Stimulated activated CD8-positive, alpha-beta memory T cell treated with anti-CD3 and anti-CD28 coated beads, Interleukin-7, amount 100 ng/mL, for 1 hour (primary cell): ENCODE measurements at places on chromosomes 11 and 22.

GRCh38 chr11:11178671-11179638, 174.1 kb downstream of the CSNK2A3 start:
- DNase-seq, result no peak

DNA sequence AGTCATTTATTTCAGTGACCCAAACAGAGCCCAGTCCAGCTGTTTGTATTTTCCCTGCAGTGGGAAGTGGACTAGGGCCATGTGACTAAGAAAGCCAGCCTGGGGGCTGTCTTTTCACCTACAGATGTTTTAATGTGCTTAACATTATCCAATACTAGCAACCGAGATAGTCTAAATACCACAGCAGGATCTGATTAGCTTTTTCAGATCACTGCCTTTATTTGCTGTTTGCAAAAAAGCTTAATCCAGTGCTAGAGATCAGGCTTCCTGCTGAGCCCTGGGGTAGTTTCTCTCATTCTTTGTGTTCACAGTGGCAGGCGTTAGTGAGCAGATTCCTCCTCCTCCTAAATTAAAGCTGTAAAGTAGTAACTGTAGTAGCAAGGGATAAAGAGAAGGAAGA, 35.0 kb downstream of the ZC3H12C start:
- no peak for DNase-seq

DNA sequence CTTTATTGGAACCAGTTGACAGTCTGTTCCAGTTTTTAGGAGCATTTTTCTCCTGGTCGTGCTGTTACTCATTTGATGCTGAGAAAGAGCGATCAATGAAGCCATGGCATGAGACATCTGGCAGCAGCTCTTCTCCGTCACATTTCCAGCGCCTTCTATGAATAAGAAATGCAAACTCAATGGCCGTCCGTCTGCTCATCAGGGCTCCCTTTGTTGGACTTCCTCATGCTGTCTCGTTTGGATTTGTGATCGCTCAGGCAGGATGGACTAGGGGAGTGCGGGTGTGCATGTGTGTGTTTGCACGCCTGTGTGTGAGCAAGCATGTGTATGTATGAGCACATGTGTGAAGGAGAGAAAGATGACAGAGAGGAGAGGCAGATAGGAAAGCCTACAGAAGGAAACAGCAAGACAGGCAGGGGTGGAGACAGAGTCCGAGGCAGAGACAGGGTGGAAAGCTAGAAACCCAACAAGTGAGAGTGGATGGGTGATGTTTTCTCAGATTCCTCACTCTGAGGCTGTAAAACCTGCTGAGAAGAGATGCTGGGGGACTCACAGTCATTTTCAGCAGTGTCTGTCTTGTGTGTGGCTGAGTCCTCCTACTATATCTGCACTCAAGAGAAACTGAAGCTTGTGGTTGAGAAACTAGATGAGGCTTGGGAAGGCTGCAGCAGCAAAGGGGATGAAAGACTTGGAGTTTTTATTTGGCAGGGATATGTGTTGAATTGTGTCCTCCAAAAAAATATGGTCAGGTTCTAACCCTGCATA, 56.0 kb upstream of the CLMP start:
- no peak for DNase-seq

DNA sequence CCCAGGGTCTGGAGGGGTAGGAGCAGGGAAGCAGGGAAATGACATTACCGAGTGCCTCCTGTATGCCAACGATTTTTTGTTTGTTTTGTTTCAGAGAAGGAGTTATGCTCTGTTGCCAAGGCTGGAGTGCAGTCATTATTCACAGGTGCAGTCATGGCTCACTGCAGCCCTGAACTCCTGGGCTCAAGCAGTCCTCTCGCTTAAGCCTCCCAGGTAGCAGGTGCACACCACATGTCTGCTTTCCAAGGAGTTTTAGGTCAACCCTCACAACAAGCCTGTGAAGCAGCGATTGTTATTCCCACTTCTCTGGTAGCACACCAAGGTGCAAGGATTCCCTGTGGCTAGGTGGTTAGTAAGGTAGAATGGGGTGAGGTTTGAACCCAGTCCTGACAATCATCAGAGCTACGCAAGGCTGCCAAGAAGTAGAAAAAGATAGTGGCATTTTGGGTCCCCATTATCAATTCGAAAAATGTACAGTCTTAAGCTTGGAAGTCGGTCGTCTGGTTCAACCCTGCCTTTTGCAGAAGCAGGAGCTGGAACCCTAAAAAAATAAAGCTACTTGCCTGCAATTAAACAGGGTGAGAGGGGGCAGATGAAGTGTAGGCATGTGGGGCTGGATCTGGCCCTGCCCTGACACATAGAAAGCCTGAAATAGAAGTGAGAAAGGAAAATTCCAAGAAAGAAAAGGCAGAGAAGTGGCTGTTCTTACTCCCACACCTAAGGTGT, 9.1 kb downstream of the UCP3 start:
- no peak for DNase-seq

GRCh38 chr22:50169774-50170341, 673 bp upstream of the PANX2 start:
- DNase-seq, result no peak

DNA sequence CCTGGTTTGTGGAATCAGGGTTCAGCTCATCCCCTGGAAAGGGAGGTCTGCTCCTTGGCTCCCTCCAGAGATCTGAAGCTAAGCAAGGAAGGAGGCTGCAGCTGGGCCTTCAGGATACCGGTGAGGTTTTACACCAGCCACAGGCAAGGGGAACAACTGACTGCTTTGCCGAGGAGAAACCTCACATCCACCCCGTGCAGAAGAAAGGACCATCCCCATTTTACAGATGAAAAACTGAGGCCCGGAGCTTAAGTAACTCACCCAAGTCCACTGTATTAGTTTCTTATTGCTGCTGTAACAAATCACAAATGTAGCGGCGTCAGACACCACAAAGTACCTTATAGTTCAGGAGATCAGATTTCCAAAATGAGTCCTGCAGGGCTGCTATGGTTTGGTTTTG, 173.7 kb downstream of the MN1 start:
- DNase-seq, result no peak

- DNase-seq, result no peak
Observed at GRCh38 chr11:122853971-122854446, 15.7 kb downstream of the CRTAM start.

DNA sequence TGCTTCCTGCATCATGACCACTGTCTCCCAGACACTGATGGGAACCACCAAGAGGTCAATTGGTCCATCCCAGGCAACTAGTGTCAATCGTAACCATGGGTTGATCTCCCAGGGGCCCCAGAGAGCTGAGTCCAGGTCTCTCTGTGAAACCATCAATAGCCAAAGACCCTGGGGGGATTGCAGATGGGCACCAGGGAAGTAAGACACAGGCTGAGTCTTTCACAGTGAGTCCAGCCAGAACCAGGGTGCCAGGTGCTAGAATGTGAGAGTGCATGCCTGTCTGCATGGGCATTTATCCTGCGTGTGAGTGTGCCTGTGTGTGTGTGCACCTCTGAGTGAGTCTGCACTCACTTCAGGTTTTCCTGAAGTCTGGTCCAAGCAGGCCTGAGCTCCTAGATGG, 45.3 kb upstream of the TTC12 start:
- no peak for DNase-seq

- DNase-seq, result no peak
Observed at GRCh38 chr11:11588891-11589290, 32.9 kb downstream of the GALNT18 start.

DNA sequence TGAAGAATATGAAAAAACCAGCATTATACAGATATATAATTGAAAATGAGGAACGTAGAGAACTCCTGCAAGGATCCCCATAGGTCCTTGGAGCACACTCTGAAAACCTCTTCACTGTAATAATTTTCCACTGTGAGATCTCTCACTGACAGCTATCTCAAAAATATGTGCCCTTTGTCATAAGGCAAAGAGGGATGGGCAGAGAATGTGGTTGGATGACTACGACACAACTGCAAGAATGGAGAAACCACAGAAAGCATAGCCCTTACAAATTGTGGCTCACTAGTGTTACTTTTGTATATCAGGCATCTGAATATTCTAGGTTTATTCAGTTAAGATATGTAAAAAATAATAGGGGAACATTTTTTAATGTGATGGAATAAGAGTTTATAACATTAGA, 7.9 kb upstream of the CTSC start:
- no peak for DNase-seq

GRCh38 chr22:36405221-36405661, 17.5 kb upstream of the MYH9 start:
- no peak for DNase-seq

DNA sequence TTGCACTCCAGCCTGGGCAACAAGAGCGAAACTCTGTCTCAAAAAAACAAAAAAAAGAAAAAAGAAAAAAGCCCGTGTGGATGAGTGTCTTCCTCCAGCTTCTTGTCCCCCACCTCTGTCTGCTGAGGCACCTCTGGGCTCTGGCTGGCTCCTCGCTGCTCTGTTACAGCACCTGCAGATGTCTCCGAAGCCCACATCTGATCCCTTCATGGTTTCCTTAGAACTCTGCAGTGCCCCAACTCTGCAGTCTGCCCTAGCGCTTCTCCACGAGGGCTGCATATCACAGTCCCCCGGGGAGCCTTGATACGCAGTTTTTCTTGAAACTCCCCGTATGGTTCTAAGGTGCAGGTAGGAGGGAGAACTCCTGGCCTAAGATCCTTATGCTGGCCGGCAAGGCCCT, 15.9 kb downstream of the KCTD17 start:
- DNase-seq, result no peak

DNA sequence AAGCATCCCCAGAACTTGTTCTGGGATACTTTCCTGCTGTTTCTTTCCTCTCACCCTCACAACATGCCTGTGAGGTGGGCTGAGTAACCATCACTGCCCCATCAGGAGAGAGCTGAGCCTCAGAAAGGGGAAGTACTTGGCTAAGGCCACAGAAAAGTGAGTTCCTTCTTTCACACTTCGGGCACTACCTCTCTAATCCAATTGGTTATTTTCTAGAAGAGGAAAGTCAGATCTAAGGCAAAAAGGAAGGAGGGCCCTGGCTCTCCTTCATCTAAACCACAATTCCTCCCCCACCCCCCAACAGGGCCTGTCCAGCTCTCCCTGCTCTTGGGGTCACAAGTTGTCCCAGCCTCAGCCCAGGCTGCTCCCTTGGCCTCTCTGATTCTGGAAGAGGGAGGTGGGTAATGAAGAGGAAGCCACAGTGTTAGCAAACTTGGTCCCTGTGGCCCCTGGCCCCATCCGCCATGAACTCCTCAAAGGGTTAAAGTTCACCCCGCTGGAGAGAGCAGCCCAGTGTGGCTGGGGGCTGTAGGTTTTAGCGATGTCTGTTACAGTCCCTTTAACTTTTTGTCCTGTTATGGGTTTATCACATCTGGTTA, 34.0 kb downstream of the SLC22A12 start:
- DNase-seq, result no peak

- no peak for DNase-seq
Observed at GRCh38 chr11:94762208-94762607, 5.9 kb upstream of the AMOTL1 start.

DNA sequence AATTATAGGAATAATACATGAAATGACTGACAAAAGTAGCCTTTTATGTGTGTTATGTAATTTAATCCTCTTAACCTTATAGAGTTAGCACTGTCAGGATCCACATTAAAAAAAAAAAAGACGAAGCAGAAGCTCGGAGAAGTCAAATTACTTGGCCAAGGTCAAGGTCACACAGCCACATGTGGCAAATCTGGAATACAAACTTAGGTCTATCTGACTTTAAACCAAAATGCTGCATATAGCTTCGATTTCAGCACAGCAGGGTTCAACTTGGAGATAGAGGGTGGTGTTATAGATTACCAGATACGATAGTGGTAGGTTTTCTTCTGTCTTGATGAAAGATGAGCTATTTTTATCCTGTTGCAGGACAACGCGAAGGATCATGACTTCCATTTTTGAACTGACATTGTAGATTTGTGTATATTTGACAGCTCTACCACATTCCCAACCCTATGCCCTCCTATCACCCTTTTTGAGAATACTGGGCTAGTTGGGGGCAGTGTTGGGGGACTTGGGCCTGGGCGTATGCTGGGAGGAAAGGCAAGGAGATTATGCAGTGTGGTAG, 11.6 kb upstream of the EHF start:
- no peak for DNase-seq

DNA sequence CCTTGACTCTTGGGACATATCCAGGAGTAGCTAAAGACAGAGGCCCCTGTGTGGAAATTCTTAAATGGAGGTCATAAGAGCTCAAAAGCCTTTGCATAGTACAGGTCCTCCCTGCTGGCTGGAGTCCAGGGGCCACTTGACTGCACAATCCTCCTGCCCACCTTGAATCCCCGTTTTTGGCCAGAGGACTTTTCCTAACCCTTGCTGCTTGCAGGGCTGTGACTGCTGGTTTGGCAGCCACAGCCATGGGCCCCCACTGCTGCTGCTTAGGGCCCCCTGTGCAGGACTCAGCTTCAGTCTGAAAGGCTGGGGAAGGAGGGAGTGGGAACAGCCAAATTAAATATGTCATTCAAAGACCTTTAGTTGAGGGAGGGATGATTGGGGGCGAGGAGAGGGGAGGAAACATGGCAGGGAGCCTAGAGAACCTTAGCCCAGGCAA, 33.4 kb downstream of the ARHGAP1 start:
- no peak for DNase-seq

DNA sequence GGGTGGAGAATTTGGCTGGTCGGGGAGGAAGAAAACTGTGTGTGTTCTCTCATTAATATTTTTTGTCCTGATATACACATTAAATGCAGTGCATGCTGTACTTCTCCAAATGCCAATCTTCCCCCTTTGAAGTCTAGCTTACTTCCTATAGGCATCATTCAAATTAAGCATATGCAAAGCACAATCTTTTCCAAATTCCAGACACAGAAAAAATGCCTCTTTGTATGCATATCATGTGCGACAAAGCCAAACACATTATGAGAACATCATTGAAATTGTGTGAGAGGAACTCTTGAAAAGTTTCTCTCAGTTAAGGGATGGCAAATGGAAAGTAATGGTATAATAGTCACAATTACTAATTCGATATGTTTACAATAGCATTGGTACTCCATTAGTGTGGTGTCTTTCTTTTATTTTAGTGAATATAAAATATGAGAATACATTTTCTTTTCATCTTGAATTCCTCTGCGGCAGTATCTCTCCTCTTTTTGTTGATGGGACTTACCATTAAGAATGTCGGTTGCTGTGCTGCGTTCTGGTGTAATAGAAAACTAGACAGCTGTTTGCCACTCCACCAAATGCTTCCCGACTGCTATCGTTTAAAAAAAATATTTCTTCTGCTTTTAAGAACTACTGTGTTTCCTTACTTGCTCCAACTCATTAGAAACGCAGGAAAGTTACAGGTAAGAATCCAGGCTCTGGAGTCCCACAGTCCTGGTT, 19.3 kb upstream of the NRIP3 start:
- DNase-seq, result no peak

DNA sequence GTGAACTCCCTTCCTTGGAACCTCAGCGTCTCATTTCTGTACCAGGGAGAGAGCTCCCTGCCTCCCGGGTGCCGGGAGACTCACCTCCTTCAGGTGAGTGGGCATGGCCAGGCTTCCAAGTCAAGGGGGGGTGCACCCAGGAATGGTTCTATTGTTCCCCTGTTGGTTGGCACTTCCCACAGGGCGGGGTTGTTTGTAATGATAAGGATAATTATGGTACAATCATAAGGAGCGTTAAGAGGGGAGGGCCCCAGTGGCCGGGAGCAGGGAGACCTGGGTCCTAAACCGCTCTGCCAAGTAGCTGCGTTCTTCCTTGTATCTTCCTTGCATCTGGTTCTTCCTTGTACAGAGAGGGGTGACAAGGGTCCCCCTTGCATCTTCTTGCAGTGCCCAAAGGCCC, 79.1 kb downstream of the LRRC32 start:
- no peak for DNase-seq
